Right ventricle myocardium inferior (tissue), 1 donor: ENCODE measurements at places on chromosomes 5 and 9. TPM values are rescaled to one million over a fixed set of nuclear protein-coding genes. Genes with fewer than 3 reads are reported as not detected.

GRCh38 chr5:84113246-84114105 lies 271.2 kb downstream of the EDIL3 start:
- DNase-seq, result no peak

GRCh38 chr9:92947268-92948037 lies at the start of gene FGD3:
Gene FGD3 (plus strand): TSS chr9:92947523. CDS start chr9:92976257, 28,734 bp downstream.
- peak; percentile 75 for DNase-seq

GRCh38 chr9:97697837-97698236 lies 697 bp upstream of the XPA start:
- DNase-seq, result no peak

DNA sequence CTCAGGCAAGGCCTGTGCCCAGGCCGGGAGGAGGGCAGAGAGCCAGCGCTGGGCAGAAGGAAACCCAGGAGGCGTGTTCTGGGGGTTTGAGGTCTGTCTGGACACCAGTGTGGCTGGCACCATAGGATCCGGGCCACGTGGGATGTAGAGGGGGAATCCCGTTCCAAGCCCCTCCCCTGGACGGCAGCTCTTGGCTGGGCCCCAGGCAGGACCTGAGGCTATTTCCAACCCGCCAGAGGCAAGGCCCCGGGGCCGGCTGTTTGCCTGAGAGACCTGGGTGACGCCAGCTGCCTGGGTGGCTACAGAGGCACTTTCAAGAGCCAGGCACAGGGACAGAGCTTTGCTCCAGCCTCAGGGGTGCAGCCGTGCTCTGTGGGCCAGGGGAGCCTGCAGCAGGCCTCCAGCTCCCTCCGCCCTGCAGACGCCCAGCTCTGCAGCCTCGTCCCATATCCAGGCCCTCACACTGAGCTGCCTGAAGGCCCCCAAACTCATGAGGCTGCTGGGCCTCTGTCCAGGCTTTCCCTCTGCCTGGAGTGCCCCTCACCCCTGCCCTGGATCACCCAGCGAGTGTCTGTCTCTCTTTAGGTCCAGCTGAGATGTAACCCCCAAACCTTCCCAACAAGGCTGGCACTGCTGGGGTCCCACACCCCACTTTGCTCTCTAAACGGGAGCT lies 56.6 kb upstream of the EGFL7 start:
- no peak for DNase-seq

DNA sequence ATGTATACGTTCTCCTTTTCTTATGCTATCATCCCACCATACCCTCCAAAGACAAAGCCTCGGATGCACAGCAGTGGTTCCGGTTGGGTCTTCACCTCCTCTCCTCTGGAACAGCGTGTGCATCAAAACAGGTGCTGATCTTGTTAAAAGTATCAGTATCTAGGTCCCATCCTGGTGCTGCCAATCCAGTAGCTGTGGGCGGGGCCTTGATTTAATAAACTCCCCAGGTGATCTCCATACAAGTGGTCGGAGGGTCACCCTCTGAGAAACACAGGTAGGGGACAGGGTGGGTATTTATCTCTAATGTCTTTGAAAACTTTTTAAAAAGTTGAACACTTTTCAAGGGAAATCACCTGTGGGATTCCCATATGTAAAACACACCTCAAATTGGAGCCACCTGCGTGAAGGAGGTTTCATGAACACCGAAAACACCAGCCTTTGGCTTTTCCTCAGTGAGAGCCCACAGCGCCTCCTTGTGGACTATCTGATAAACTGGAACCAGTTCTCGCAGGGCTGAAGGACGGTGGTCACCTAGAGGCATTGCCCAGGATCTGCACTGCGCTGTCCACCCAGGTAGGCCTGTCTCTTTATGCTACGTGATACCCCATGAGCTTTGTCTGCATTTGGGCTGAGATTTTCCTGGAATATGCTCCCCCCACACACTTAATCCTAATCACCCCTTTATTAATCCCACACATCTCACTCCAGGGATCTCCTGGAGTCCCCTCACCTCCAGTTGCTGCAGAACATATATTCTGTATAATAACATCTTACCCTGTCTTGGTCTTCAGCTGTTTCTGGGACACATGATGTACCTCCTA lies 80.5 kb upstream of the EPB41L4B start:
- no peak for DNase-seq

- DNase-seq, result no peak
Observed at GRCh38 chr5:84487963-84488362, 103.3 kb upstream of the EDIL3 start.

- DNase-seq, result no peak
Observed at GRCh38 chr5:177601577-177602457, 1.9 kb downstream of the B4GALT7 start.

Gene ZFP2
- total RNA-seq, result 0.70 TPM

- DNase-seq, result no peak
Observed at GRCh38 chr9:89808076-89808755, 203.4 kb downstream of the GADD45G start.

Gene PRDM9
- not detected for total RNA-seq

- no peak for DNase-seq
Observed at GRCh38 chr5:68928617-68929302, 165.1 kb upstream of the SLC30A5 start.

GRCh38 chr9:27396495-27396894 lies 99.5 kb upstream of the EQTN start:
- no peak for DNase-seq

DNA sequence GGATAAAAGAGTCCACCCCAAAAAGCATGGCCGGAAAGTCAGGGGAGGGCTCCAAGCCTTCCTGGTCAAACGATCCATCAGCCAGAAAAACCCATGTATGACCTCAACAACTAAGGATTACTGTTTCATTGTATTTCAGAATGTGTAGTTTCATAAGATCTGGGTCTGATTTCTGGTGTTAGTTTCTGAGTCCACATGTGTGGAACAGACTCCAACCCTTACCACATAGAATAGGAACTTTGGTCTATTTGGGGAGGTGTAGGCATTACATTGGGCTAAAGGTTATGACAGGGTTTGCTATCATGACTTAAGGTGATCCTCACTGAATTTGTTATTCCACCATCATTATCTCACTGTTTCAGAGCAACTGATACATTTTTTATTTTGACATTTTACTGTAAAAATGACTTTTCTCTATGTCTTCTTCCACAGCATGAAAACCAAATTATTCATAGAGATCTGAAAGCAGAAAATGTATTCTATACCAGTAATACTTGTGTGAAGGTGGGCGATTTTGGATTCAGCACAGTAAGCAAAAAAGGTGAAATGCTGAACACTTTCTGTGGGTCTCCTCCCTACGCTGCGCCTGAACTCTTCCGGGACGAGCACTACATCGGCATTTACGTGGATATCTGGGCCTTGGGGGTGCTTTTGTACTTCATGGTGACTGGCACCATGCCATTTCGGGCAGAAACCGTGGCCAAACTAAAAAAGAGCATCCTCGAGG lies 33.5 kb downstream of the HMGCS1 start:
- no peak for DNase-seq

GRCh38 chr5:97488126-97488668 lies 305.1 kb upstream of the RIOK2 start:
- no peak for DNase-seq

Gene SLC6A19
- not detected for total RNA-seq

GRCh38 chr5:160359816-160360215 lies 10.6 kb downstream of the C1QTNF2 start:
- DNase-seq, result no peak

Gene IGFBPL1
- total RNA-seq, result not detected

Gene CATSPER3
- 1.1 TPM for total RNA-seq

Gene RNF130
- 51.2 TPM for total RNA-seq

DNA sequence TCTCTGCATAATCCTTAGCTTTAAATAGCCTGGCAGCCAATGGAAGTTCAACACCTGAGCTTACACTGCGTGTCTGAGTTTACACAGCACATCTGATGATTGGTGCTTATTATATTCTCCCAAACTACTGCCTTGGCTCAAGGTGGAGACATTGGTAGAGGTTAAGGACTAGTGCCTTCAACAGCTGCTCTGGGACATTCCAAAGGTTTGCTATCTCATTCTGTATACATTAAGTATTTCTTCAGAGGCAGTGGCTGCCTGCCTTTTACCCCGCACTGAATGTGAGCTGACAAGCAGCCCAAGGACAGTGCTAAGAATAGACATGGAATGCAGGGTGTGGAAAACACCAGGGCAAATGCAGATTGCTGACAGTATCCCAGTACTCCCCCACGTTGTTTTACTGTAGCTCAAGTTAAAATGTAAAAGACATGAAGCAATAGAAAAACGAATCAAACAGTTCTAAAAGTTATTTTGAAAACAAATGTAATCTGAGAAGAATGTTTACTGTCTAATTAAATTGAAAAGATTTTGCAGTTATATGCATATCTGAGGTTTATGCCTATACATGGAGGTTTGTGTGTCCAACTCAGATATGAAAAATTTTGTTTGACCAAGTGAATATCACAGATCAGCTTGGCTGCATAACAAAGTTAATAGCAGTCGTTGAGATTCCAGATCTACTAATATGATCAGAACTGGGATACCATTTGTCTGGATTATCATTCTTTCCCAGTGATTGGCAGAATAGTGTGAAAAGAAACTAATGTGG lies 1.8 kb downstream of the HSPB3 start:
- DNase-seq, result no peak

Gene SEMA6A
- total RNA-seq, result 7.8 TPM

Gene ADAMTS6
- total RNA-seq, result 0.73 TPM

Gene PSAT1
- 1.4 TPM for total RNA-seq

Gene OR1Q1
- total RNA-seq, result not detected

GRCh38 chr5:68285851-68286611 lies 70.5 kb downstream of the PIK3R1 start:
- no peak for DNase-seq

DNA sequence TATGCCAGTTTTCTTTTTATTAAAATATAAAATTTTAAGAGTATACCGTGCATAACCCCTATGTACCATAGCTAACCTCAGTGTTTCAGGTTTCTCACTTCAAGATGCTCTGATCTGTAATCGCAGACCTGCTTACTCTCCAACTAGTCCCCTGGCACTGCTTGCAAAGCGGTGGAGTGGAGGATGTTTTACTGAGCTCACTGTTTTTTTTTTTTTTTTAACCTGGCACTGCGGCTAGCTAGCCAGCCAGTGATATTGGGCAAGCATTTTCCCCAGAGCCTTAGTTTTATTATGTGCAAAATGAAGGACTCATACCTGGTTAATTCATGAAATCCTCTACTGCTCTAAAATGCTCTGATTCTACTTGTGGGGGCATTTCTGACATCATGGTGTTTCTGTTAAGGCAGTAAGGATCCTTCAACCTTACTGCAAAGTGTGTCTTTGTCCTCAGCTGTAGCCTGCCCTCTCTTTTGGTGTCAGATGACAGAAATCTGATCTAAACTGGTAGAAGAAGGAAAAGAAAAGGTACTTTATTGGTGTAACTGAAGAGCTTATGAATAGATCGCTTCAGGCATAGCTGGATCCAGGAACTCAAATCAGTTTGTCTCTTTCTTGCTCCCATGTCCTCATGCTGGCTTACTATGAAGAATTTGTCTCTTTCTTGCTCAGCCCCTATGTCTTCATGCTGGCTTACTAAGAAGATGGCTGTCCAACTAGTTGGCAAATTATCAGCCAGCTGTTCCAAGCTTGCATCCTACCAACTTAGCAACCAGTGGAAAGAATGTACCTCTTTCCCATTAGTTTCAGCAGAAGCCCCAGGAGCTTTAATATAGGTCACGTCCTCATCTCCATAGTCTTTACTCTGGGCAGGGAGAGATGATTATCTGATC lies 59.8 kb downstream of the DOCK2 start:
- no peak for DNase-seq

- DNase-seq, result no peak
Observed at GRCh38 chr5:83965441-83965840, 244.8 kb upstream of the HAPLN1 start.

Gene FOXI1
- total RNA-seq, result not detected

Gene GABRG2
- not detected for total RNA-seq

- DNase-seq, result no peak
Observed at GRCh38 chr9:14585730-14586473, 107.3 kb downstream of the ZDHHC21 start.
